ENCODE measurements at places on chromosomes 16 and 17.

GRCh38 chr16:66521252-66521713 lies 28.6 kb downstream of the TK2 start:
- DNase-seq, result no peak

DNA sequence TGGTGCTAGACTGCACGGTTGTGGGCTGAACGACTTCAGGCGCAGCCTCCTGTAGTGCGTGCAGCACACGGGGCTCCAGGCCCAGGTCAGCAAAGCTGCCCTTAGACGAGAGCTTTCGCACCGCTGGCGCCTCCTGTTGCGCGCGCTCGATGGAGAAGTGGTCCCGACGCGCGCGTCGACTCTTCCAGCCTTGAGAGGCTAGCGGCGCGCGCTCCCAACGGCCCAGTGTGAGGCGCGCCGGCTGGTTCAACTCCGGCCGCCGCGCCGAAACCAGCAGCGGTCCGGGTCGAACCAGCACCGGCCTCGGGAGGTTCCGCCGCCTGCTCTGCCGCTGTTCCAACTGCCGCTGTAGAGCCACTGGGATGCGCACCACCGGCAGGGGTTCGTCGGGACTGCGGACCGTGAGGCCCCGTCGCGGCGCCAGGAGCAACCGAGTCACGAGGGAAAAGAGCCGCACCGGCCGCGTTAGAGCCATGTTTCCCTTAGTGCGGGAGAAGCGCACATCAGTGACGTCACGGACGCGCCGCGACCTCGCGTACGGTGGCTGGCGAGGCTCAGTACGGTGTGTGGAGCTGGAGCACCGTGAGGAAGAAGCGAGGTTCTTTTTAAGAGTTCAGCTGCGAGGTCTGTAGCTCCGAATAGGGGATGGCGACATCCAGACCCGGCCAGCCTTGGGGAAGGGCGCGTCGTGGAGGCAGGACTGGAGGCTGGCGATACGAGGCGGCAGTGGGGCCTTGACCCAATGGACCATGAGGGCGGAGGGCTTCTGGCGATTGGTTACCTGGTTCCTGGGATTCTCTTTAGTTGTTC lies at the start of the genes DDX28 and DUS2:
Gene DDX28 (minus strand): TSS at position 505 of the 810 bp plus-strand sequence. CDS start 30 bp downstream, at position 475.
Gene DUS2 (plus strand): TSS at position 557 of the 810 bp plus-strand sequence. CDS start 14,740 bp downstream, outside the sequence.
- peak; percentile 92 for DNase-seq

DNA sequence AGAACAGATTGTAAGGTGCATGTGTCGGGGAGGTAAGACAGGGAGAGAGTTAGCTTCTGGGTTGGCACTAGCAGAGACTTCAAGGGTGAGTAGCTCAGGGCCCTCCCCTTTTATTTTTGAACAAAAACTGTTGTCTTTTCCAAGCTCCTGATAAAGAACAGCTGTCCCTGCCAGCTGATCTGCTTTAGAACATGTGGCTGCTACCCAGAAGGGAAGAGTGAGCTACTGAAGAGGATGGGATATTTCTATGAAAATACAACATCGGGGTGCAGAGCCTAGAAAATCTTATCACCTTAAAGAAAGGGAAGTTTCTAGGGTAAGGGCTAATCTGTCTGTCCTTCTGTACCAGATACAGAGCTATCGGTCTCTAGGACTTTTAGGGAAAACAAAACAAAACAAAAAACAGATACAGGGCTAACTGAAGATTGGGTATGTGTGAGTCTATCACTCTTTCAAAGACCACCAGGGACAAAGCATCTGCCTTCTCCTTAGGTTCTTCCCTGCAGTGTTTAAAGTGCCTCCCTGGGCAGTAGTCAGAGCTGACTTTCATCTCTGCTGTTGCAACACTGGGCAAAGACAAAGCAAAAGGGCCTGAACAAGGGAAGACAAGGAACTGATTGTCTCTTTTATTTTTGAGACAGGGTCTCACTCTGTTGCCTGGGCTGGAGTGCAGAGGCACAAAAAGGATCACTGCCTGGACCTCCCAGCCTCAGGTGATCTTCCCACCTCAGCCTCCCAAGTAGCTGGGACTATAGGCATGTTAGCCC lies 5.0 kb upstream of the DHRS13 start:
- DNase-seq, result no peak

DNA sequence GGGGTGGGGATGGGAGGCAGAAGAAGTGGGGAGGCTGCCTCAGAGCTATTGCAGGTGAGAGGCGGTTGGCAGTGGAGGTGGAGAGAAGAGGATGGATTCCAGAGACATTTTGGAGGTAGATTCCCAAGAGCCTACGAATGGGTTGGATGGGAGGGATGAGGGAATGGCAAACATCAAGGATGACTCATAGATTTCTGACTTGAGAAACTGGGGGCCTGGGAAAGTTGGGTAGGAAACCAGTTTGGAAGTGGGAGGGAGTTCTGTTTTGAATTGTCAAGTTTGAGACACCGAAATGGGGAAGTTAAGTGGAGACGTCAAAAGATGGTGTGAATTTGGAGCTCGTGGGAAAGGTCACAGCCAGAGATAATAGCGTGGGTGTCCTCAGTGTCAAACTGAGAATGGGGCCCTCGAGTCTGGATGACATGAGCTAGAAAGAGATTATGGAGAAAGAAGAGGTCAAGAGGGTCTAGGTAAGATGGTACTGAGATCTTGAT lies 6.2 kb upstream of the CYLD start:
- DNase-seq, result no peak

DNA sequence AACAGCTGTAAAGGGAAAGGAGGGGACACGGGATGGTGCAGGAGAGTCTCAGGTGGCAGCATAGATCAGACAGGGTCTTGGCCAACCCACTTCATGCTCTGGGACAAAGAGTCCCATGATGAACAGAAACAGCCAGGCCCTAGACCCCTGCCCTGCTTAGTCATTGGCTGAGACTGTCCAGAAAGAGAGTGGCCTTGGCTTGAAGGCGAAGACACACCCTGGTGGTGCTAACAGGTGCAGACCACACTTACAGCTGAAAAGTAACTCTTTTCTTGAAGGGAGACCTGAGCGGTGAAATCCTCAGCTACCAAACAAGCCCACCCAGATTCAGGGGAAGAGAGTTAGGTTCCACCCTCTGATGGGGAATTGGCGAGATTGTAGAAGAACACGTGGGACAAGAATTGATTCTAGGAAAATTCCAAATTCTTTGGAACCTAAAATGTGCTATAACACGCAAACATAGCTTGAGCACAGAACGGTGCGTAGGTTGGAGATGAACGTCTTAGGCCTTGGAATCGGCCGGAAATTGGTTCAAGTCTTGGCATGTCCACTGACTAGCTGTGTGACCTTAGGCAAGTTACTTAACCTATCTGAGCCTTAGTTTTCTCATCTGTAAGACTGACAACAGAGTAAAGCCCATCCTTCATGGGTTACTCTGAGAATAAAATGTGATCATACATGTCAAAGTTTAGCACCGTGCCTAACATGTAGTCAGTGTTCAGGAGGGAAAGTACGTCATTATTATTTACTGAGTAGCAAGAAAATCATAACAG lies 12.5 kb upstream of the MLYCD start:
- no peak for DNase-seq

DNA sequence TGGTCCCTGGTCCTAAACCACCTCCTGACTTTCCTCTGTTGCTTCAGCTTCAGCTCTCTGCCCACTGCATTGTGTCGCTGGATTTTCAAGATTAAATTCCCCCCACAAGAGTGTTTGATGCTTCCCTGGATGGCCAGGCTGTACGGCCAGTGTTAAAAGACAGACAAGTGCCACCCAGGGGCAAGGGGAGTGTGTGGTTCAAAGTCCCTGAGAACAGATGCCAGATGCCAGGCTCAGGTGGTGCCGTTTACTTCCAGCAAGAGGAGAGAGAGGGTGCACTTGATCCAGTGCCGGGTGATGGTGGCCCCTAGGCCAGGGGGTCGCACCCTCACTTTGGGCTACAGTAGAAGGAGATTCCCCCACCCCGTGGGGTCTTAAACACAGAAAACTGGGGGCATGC lies 109.2 kb downstream of the RPTOR start:
- no peak for DNase-seq

DNA sequence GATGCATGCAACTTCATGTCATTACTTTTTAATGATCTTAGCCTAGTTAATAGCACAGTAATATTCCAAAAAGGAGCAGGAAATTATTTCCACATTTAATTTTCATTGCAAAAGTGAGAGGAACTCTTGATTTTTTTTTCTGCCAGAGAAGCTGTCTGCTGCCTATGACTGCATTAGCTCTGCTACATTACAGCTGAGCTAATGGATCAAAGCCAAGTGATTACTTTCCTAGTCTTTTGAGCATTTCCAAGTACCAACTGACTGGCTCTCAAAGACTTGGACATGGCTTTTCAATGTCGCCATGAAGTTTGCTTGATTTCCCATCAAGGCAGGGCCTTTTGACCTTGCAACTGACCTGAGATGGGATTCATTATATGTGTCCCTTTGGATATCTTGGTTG lies 356.6 kb upstream of the XYLT1 start:
- no peak for DNase-seq

DNA sequence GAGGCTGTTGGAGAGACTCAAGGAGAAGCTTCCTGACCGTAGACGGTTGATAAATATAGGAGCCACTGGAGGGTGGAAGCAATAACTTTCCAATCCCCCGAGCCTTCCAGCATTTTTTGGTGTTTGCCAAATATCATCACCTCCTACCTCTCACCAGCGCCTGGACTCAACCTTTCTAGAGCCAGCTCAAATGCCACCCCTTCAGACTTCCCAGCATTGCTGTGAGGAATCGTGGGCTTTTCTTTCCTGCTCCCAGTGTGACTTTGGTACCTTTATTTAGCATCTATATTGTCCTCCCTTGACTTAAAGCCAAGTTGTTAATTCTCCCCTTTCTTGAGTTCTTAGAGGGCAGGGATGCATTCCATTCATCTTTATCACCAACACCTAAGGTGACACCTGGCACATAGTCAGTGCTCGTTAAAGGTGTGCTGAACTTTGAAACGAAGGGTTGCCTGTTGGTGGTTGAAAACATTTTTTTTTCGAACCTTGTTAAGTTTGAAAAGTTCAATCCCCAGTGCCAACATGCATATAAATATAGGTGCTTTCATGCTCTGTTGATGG lies 35.3 kb upstream of the CCR7 start:
- DNase-seq, result no peak

GRCh38 chr17:6536053-6536452 lies 20.3 kb downstream of the PITPNM3 start:
- no peak for DNase-seq

DNA sequence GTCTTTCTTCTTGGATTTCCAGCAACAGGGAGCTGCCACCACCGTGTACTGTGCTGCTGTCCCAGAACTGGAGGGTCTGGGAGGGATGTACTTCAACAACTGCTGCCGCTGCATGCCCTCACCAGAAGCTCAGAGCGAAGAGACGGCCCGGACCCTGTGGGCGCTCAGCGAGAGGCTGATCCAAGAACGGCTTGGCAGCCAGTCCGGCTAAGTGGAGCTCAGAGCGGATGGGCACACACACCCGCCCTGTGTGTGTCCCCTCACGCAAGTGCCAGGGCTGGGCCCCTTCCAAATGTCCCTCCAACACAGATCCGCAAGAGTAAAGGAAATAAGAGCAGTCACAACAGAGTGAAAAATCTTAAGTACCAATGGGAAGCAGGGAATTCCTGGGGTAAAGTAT lies 389.0 kb downstream of the MAF start:
- no peak for DNase-seq

DNA sequence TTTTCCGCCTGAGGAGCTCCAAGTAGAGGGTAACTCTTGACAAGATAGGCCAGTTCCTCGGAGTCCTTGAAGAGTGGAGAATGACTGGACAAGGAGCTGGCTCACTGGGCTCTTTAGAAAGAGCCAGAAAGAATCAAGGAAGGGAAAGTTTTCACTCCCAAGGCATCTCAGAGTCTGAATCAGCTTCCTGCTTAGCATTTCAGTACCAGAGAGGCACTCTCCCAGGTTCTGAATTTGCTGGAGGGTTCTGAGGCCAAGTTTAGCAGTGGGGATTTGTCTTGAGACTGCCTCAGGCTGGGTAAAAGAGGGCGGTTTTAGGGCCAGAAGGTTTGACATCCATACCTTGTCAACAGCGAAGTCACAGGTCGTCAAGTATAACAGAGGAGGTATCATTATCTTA lies 25.5 kb downstream of the GP2 start:
- no peak for DNase-seq

DNA sequence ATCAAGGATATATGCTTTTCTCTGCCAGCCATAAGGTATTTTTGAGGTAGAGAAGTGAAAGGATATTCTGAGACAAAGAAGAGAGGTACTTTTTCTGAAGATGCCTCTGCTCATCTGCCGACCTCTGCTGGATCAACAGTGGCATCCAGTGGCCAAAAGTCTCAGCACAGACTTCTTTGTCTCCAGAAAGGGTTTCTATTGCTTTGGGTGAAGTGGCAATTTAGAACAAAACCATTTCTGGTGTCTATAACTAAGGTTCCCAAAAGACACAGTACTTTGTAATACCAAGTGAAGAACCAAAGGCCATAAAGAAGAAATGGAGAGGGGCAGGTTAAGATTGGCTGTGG lies 155.2 kb upstream of the C17orf78 start:
- no peak for DNase-seq

- DNase-seq, result no peak
Observed at GRCh38 chr16:9256196-9256595, 164.8 kb downstream of the HAPSTR1 start.

DNA sequence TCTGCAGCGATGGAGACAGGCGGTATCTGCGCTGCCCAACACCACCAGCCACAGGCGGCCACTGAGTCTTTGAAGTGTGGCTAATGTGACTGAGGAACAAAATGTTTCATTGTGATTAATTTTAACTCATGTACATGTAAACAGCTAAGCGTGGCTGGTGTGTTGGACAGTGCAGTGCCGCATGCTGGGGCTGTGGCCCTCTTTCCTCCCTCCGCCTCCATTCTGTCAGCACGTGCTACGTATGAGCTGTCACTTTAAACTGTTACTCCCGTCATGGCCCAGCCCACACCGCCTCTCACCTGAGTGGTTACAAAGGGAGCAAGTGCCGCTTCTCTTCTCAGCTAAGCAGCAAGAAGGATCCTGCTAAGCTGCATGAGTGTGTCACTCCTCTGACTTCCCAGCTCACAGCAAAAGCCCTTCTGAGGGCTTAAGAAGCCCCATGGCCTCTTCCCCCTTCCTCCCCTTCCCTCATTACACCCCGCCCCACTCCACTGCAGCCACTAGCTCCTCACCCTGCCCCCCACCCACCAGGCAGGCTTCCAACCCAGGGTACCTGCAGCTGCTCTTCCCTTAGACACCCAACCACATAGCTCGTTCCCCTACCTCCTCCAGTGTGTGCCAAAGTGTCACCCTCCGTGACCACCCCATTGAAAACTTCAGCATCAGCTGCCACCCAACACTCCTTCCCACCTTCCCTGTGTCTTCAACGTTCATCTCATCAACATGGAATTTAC lies 15.0 kb downstream of the HASPIN start:
- peak; percentile 49 for DNase-seq

- peak; percentile 88 for DNase-seq
Observed at GRCh38 chr17:73429440-73430164, 117.8 kb upstream of the CDC42EP4 start.

- DNase-seq, result no peak
Observed at GRCh38 chr17:81550830-81551457, 1.2 kb downstream of the FAAP100 start.

DNA sequence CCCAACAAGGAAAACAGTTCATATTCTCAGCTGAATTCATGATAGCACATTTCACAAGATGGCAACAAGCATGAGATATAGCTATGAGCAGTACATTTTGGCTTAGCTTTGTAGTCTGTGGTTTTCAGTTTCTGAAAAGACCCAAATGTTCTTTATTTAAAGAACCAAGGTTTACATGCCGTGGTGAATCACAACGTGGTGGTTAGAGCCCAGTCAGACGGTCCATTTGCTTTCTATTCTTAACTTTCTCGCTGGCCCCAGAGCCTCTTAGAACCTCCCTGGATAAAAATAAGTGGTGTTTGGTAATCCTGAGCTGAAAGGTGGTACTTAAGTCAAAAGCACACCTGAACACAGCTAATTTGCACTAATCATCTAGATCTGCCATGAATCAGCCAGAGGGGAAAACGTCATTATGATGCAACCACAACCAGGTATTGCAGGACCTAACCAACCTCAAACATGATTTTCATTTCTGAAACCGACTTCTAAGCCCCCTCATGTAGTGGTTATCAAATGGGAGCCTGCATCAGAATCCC lies 18.6 kb upstream of the HAPSTR1 start:
- DNase-seq, result no peak

Measured in activated T-helper 1 cell treated with anti-CD3 and anti-CD28 coated beads, Interleukin-2, amount 50 U/mL, for 16 hours (primary cell).